ENCODE measurements at places on chromosomes 4 and X.

- DNase-seq = peak; percentile 97
These were observed 93.3 kb downstream of the SYNPO2 start for GRCh38 chr4:118981839-118982381.

DNA sequence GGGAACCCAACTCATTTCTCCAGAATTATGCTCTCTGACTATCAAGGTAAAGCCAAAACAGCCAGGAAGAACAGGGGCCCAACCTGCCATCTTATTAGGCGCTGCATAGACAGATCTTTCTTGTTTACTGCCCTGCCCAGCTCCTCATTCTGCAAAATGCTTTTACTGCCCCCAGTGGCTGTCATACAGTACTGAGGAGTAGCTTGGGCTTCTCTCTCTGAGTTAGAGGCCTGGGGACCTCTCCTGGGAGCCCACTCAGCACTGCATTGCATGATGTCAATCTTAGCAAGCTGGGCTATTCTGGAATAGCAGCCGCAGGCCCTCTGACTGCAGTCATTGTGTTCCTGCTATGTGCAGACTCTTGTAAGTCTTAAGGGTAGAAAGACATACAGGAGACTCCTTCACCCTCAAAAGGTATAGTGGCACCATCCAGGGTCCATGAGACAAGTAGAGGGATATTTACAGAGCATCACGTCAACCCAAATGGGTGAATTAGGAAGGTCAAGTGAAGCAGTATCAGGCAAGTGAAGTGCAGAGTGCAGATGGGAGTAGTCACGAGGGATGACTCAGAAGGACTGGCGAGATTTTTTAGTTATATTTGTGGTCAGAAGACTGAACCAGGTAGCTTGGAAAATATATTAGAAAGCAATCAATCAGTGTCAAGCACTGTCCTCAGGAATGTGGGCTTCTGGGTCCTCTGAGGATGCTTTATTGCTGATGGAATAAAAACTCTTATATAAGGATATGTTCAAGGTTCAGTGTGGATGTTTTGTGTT lies 294.1 kb upstream of the SFRP2 start:
- DNase-seq = peak; percentile 26

DNA sequence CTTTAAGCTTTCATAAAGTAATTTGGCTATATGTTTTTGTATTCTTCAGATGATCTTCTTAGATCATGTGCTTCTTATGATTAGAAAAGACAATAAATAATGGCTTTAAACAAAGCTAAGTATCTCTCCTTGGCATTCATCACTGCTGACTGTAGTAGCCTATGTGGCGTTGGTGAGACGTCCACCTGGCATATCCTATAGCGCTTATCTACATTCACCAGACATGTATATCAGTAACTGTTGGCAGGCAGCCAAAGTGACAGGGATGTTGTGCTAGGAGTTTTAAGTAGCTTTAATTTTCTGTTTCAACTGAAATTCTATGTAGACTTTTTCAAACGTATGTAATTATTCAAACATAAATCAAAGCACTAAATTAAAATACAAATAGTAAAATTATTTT lies 276.4 kb downstream of the IL15 start:
- DNase-seq = no peak

DNA sequence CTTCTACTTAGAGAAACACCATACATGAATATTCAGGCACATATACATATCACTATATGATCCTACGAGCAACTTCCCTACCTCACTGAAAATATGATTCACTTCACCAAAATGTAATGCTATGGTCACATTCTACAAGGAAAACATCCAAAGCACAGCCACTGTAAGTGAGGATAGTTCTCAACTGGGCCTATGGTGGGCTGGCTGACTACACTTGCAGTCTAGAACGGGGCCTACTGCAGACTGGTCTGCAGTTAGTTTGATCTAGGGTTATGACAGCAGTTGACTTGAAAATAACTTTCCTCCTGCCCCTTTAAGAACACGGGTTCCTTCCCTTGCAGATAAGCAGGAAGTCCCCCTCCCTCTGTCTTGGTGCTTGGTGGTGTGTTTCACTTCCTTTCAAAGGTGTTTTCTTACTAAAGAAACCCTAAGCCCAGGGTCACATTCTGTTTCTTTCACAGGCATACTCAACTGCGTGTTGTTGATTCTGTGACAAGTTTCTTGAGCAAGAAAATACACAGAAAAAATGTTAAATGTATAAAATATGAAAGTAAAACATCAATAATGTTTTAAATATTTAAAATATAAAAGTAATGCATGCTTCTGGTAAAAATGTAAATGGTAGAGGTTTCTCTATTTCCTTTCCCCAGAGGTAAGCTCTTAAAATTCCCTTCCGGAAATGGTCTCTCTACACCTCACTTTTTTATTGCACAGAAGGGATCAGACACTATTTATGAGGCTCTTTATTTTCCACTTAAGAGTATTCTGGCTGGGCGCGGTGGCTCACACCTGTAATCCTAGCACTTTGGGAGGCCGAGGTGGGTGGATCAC lies 18.0 kb upstream of the TMSB4X start:
- DNase-seq = peak; percentile 69

GRCh38 chr4:7843831-7844593 lies 95.6 kb downstream of the AFAP1 start:
- peak; percentile 81 for DNase-seq

GRCh38 chr4:108370291-108371141 lies 201.8 kb upstream of the LEF1 start:
- DNase-seq = no peak

DNA sequence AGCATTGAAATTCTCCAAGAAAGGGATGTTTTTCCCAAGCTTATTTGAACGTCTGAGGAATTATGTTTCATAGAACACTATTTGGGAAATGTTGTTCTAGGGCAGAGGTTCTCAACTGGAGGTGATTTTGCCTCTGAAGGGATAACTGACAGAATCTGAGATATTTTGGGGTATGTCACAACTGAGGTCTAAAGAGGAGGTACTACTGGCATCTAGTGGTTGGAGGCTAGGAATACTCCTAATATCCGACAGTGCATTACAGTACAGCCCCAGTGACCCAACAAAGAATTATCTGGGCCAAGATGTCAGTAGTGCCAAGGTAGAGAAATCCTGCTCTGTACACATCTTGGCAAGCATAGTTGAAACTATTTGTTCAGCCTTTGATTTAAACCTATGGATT lies 6.4 kb downstream of the HSPA4L start:
- DNase-seq = no peak
